GM10248 (cell line): ENCODE measurements at places on chromosomes 4 and X.

GRCh38 chr4:154491341-154492271 is at the start of gene DCHS2:
Gene DCHS2 (minus strand): TSS chr4:154491799. CDS start chr4:154491355, 444 bp downstream.
- DNase-seq = peak; percentile 51

DNA sequence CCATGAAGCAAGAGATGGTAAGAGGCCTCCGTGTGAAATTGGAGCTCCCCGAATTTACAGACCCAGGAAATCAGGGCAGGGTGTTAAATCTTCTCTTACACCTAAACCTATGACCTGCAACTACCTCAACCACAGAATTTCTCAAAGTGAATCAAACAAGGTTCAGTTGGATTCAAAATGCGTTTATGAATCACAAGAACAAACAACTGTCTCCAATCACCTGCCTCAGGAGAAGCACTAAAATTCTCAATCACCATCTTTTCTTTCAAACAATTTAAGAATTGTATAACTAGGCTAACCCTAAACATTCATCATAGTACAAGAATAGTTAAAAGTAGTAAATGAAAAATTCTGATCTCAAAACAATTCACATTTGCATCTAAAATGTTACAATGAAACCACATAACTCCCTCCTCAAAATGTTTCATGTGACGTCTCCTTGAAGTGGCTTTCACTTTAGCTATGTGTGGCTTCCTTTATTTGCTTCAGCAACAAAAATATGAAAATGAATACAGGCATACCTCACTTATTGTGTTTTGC is 19.2 kb downstream of the PPP3CA start:
- peak; percentile 26 for DNase-seq

DNA sequence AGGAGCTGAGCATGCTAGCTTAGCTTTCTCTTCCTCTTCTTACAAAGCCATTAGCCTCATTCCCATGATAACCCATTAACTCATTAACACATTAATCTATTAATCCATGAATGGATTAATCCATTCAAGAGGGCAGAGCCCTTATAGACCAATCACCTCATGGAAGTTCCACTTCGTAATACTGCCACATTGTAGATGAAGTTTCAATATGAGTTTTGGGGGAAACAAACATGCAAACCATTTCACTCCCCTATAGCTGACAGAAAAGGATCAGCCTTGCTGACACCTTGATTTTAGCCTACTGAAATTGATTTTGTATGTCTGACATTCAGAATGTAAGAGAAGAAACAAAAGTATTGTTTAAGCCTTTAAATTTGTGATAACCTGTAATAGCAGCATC is 251.8 kb upstream of the GALNTL6 start:
- DNase-seq = no peak

GRCh38 chr4:158630893-158631292 is 40.8 kb downstream of the C4orf46 start:
- DNase-seq = no peak

GRCh38 chrX:73562458-73562857 is 539 bp upstream of the CHIC1 start:
- no peak for DNase-seq

- DNase-seq = no peak
Measured at GRCh38 chr4:99324979-99325378, 3.8 kb upstream of the ADH1B start.

- DNase-seq = no peak
Measured at GRCh38 chr4:48762408-48762807, 17.7 kb downstream of the FRYL start.

- DNase-seq = no peak
Measured at GRCh38 chr4:18155067-18156041, 133.8 kb upstream of the LCORL start.

DNA sequence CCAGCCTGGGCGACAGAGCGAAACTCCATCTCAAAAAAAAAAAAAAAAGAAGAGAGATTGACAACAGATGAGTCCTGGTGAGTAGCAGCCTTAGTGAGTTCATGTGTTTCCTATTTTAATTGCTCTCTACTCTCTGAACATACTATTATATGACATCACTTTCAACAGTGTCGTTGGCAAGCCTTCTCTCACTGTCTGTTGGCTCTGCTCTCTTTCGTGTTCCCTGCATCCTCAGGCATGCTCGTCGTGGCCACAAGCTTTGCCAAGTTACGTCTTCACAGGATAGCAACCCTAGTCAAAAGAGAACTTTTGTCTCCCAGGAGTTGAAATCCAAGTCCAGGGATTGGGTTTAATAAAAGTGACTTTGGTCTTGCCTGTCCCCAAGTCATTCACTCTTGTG is 117.1 kb upstream of the EGFL6 start:
- no peak for DNase-seq
